ENCODE measurements at places on chromosomes 1 and 21. TPM values are rescaled to one million over a fixed set of nuclear protein-coding genes. Genes with fewer than 3 reads are reported as not detected.

RIIAD1 gene
- total RNA-seq = not detected

NTNG1 gene
- total RNA-seq = 93.8 TPM

DNA sequence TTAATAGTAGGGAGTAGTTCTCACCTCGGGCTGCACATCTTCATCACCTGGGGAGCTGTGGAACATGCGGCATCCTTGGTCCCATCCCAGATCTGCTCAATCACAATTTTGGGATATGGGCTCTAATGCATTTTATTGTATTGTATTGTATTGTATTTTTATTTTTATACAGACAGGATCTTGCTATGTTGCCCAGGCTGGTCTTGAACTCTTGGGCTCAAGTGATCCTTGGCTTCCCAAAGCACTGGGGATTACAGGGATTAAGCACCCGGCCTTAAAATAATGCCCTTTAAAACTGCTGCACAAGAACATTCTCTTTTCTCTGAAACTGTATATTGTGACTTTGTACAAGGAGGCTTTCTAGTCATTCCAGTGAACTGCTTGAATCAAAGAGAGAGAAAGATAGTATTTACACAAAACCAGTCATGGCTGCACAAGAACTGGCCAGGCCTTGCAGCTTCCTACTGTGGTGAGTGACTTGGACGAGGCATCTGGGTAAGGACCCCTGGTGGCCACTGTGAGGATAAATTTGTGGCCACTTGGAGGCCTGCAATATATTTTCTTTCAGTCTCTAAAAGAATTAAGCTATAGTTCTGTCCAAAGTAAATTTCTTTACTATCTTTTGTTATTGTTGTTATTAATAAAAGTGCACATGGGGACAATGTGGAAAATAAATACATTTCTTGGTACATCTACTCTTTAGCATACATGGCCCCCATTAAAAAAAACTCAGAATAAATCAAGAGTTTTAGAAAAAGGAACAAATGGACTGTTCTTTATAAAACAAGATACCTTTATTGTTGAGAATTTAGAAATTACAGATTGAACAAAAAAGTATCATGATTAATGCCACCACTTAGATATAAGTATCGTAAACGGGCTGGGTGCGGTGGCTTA lies 48.0 kb downstream of the TBCE start:
- H3K4me1 ChIP-seq = no peaks in the 10 kb centered on the region
- H3K27ac ChIP-seq = no peak overlapping the region
- H3K4me3 ChIP-seq = no peak overlapping the region
- peak; percentile 64 for DNase-seq

DNA sequence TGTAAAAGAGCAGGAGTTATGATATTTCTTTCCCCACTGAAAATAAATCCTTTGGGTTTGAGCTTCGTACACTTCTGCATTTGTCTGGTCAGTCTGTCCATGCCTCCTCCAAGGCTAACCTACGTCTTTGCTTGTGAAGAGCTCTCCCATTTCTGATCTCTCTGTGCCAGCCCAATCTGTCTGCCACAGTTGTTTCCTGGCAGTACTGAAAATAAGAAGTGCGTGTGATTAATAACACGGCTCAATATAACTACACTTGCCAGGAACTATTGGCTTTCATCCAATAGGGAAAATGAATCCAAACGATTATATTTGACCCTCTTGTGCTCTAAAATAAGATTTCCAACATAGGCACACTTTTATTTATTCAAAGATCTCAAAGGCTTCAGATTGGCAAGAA lies 19.2 kb upstream of the COL24A1 start:
- H3K27me3 ChIP-seq = no peaks in the 10 kb centered on the region
- H3K4me1 ChIP-seq = no peaks in the 10 kb centered on the region
- H3K36me3 ChIP-seq = no peaks in the 10 kb centered on the region
- no peak overlapping the region for H3K4me3 ChIP-seq
- DNase-seq = no peak

GRCh38 chr1:79497193-79497773 lies 490.8 kb upstream of the ADGRL4 start:
- no peaks in the 10 kb centered on the region for H3K27me3 ChIP-seq
- H3K36me3 ChIP-seq = no peaks in the 10 kb centered on the region
- H3K4me1 ChIP-seq = no peaks in the 10 kb centered on the region
- H3K27ac ChIP-seq = no peak overlapping the region
- no peak overlapping the region for H3K4me3 ChIP-seq

- no peaks in the 10 kb centered on the region for H3K36me3 ChIP-seq
- peak; percentile 87 for DNase-seq
- peaks cover 5% of the 10 kb centered on the region for H3K4me1 ChIP-seq
- peak overlapping the region; percentile 75 for H3K27ac ChIP-seq
- peaks cover 3% of the 10 kb centered on the region for H3K27me3 ChIP-seq
Measured at GRCh38 chr1:222455188-222455879, 92.6 kb downstream of the HHIPL2 start.

GRCh38 chr1:218496561-218496960 lies 151.4 kb downstream of the TGFB2 start:
- no peak overlapping the region for H3K27ac ChIP-seq
- no peak for DNase-seq
- H3K4me3 ChIP-seq = no peak overlapping the region
- H3K36me3 ChIP-seq = no peaks in the 10 kb centered on the region
- peaks cover 10% of the 10 kb centered on the region for H3K4me1 ChIP-seq

GRCh38 chr1:172928412-172928811 lies 122.3 kb downstream of the TNFSF18 start:
- H3K36me3 ChIP-seq = no peaks in the 10 kb centered on the region
- no peaks in the 10 kb centered on the region for H3K27me3 ChIP-seq
- DNase-seq = no peak
- no peak overlapping the region for H3K27ac ChIP-seq
- no peak overlapping the region for H3K4me3 ChIP-seq

SMCP gene
- not detected for total RNA-seq

DNA sequence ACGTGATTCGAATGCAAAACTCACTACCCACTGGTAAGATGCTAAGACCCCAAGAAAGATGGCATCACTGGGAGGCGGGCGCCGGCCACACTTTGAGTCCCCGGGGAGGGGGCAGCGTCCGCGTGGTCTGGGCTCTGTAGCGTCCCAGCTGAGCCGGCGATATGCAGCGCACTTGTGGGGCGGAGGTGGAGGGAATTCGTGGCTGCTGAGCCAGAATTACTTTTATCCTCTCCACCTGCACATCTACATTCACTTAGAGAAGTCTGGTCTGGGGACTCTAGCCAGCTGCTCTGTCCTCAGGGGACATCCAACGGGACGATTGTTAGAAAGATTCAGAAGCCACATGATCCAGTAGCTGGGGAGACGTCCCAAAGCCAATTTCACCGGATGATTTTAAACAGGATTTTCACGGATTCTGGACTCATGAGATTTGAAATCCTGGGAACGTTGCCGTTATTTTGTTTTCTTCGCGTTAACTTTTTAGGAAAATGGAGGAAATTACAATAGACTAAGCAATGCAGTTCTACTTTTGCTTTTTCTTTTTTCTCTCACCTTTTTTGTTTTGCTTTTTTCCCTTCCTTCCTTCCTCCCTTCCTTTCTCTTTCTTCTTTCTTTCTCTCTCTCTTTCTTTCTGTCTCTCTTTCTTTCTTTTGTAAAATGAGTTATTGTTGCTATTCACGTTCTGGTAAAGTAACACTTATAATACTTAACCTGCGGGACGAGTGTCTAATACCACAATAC lies 1.3 kb downstream of the JAM2 start:
- H3K4me1 ChIP-seq = peaks cover 11% of the 10 kb centered on the region
- H3K27me3 ChIP-seq = no peaks in the 10 kb centered on the region
- no peaks in the 10 kb centered on the region for H3K36me3 ChIP-seq

GRCh38 chr1:94551449-94551848 lies 9.9 kb upstream of the F3 start:
- DNase-seq = no peak
- peaks cover 4% of the 10 kb centered on the region for H3K4me1 ChIP-seq
- H3K27ac ChIP-seq = no peak overlapping the region
- H3K27me3 ChIP-seq = no peaks in the 10 kb centered on the region
- H3K36me3 ChIP-seq = no peaks in the 10 kb centered on the region

GRCh38 chr1:229410692-229411433 lies 23.0 kb downstream of the ACTA1 start:
- peak; percentile 67 for DNase-seq
- no peak overlapping the region for H3K27ac ChIP-seq
- no peaks in the 10 kb centered on the region for H3K36me3 ChIP-seq
- peaks cover 10% of the 10 kb centered on the region for H3K4me1 ChIP-seq
- no peak overlapping the region for H3K4me3 ChIP-seq

GRCh38 chr1:219506473-219506899 lies 106.4 kb downstream of the ZC3H11B start:
- H3K27ac ChIP-seq = no peak overlapping the region
- H3K36me3 ChIP-seq = no peaks in the 10 kb centered on the region
- H3K27me3 ChIP-seq = peaks cover 48% of the 10 kb centered on the region
- H3K4me1 ChIP-seq = no peaks in the 10 kb centered on the region
- no peak overlapping the region for H3K4me3 ChIP-seq
- no peak for DNase-seq

DNA sequence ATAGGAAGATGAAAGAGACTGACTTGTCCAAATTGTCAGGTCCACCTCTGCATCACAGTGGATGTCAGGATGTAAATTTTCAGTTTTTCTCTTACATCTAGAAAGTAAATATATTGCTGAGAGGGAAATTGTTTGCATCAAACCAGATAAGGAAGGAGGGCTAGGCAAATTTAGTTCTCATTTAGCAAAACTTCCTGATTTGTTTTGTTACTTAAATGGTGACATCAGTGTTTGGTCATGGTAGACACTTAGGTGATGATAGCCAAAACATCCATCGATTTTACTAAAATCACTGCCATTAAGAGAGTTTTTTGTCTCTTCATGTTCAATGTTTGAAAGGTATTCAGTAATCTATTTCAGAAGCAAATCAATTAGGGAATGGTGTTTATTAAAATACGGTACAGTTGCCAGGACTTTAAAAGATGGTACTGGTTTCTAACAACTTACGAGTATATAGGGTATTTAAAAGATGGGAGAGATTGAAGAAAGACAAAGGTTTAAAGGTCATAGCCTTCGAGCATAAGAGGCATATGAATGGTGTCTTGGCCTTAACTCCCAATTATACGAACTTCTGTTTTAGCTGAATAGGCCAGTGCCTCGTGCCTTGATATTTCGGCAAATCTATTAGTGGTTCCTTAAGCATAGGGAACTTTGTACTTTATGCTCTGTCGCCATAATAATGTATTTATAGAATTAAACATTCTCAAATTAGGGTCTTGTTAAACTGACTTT lies 3.0 kb downstream of the IER5 start:
- H3K4me1 ChIP-seq = peaks cover 61% of the 10 kb centered on the region
- H3K36me3 ChIP-seq = peaks cover 13% of the 10 kb centered on the region
- no peaks in the 10 kb centered on the region for H3K27me3 ChIP-seq
- H3K4me3 ChIP-seq = peak overlapping the region; percentile 90
- DNase-seq = no peak
- no peak overlapping the region for H3K27ac ChIP-seq

DNA sequence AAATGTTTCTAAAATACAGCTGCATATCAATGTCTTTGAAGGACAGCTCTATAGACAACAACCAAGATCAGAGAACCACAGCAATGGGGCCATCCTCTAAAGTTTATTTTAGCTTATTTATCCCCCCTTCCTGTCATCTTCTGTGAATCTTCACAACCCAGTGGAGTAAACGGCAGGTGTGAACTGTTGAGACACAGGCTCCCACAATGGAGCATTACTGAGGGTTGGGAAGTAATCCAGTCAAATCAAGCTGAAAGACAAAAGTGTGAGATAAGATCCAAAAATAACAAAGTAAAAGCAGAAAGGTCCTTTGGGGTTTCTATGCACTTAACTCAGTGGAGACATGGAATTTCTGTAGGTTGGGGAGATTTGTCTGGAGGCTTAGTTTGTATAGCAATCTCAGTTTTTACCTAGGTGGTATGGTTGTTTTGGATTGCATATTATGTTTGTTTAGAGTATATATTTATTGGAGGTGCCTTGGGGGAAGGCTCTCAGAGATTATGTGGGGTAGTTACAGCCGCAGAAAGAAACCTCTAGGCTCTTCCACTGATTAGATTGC lies 286.9 kb upstream of the ADGRL2 start:
- no peak overlapping the region for H3K4me3 ChIP-seq
- no peak overlapping the region for H3K27ac ChIP-seq

C1orf94 gene
- 0.72 TPM for total RNA-seq

ANGPTL7 gene
- not detected for total RNA-seq

GRCh38 chr1:58000821-58001220 lies 545.7 kb downstream of the OMA1 start:
- DNase-seq = no peak
- H3K27ac ChIP-seq = no peak overlapping the region
- H3K4me3 ChIP-seq = no peak overlapping the region

Data from A673 (cell line).